Myocyte (in vitro differentiated cells): ENCODE measurements at places on chromosomes 6 and 20. TPM values are rescaled to one million over a fixed set of nuclear protein-coding genes. Genes with fewer than 3 reads are reported as not detected.

DNA sequence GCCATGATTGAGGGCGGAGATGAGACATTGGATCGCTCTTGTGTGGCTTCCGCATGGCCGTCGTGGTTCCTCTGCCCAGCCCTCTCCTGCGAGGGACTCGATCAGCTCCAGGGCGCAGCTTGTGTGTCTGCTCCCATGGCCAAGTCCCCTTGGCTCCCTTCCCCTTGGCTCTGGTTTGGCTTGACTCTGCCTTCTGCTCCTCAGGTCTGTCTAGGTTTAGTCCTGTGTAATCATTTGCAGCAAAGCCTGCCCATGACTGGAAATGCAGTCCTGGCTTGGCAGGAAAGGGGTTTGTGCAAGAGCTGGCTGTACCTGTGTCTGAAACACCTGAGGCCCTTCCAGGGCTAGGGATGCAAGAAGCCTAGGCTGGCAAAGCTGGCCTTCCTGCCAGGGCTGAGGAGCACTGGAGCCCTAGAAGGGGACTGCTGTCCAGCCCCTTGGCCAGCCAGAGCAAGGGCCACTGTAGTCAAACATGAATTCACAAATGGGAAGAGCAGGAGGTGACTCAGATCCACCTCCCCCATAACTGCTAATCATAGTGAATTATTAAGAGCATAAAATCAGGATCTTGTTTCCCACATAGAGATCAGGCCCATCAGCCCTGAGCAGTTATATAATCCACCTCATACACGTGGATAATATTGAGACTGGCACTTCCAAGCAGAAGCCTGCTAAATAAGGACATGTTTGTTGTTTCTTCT lies 196.8 kb downstream of the FARS2 start:
- no peak for DNase-seq

- DNase-seq, result peak; percentile 55
These were observed 93.6 kb downstream of the NCR2 start for GRCh38 chr6:41428996-41429421.

- DNase-seq, result no peak
These were observed 19.3 kb downstream of the RAET1L start for GRCh38 chr6:150005761-150006651.

Gene FILIP1
- 41.5 and 46.7 TPM in 2 replicates for total RNA-seq

Gene SSTR4
- total RNA-seq, result not detected in 2 replicates
